ENCODE measurements at places on chromosomes 3 and 15.

DNA sequence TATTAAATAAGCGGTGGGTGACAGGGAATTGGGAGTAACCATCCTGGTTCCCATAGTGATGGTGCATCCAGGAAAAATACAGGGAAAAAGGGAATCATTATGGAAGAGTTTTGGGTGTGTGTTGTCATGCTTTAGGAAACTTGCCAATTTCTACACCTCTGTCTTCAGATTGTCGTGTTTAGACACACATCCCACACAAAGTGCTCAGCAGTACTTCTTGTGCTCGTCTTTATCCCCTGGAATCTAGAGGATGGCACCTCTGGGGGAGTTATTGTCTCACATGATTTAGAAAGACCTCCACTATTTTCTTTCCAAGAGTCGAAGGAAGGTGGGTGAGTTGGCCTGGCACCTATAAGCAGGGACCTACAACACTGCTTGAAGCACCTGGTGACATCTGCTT lies 35.8 kb downstream of the CACNA1D start:
- DNase-seq: no peak

DNA sequence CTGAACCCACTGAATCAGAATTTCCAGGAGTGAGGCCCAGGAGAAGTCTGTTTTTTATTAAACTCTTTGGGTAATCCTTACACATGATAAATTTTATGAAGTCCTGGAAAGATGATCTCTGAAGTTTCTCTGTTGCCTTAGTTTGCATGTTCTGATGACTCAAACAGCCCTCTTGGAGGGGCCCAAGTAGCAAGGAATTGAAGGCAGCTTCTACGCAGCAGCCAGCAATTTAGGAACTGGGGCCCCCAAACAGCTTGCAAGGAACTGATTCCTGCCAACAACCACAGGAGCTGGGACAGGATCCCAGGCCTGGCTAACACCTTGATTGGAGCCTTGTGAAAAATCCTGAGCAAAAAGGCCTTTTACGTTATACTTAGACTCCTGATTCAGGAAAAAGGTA lies 5.4 kb upstream of the ACP3 start:
- DNase-seq: no peak

DNA sequence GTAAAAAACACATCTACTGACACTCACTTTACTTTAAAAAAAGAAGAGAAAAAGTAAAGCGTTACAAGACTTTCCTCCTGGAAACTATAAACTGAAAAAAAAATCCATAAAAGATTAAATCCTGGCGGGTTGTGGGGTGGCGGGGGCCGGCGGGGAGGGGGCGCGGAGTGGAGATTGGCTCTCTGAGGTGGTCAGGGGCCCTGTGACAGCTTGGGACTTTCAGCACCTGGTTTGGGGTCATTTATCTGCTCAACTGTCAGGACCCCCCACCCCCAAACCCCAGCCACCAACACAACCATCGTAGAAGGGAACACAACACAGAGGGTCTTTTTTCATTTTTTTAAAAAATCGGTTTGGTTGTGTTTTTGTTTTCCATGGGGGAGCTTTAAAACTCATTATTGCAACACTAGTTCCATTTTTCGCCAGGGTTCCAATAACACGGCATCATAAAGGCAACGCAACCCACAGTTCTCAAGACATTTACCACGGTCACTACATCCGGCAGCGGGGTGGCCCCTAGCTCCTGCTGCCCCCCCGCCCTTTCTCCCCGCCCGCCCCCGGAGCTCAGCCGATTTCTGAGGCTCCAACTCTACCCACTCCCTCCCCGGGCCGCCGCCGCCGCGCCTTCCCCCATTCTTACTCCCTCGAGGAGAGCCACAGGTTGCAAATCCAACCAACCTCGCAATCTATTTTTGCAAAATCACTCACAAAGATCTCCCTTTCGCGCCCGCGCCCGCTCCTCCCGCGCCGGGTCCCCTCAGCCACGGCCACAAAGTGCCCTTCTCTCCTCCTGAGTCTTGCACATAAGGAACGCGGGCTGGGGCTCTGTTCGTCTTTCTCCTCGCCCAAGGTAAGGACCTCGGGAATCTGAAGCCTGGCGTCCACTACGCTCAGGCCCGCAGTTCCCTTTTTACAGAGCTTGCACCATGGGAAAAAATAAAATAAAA lies 1.8 kb downstream of the BCL6 start:
- DNase-seq: no peak

GRCh38 chr3:164417955-164418354 lies 660.3 kb downstream of the SI start:
- DNase-seq: no peak

DNA sequence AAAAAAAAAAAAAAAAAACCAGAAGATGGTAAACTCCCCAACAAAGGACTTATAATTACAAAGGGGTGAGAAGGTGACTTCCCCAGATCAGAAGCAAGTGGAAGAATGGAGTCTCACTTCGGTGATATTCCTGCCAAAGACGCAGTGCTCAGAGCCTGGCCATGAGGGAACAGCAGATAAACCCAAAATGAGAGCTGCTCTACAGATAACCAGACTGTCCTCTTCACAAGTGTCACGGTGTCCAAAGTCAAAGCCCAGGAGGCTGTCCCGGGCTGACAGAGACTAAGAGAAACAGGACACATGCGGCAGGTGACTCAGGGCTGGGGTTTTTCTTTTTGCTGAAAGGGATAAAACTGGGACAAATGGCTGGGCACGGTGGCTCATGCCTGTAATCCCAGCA lies 48.8 kb downstream of the HMCES start:
- no peak for DNase-seq

DNA sequence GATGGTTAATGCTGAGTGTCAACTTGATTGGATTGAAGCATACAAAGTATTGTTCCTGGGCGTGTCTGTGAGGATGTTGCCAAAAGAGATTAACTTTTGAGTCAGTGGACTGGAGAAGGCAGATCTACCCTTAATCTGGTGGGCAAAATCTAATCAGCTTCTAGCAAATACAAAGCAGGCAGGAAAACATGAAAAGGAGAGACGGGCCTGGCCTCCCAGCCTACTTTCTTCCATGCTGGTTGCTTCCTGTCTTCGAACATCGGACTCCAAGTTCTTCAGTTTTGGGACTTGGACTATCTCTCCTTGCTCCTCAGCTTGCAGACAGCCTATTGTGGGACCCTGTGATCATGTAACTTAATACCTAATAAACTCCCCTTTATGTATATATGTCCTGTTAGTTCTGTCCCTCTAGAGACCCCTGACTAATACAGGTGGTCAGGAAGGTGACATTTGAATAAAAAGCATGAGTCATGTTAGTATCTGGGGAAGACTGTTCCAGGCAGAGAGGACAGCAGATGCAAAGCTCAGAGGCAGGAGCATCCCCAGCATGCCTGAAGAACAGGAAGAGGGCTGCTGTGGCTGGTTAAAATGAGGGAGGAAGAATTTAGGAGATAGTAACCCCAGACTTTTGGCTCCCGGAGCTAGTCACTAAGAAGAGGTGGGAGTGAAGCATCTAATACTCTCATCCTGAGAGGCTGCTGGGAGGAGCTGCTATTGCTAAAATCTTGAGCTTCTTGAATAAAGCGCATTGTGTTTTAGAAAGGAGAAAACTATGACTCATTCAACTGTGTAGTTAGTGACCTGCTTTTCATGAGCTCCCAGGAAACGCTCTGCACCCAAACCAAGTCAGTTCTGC lies 207.4 kb upstream of the HES1 start:
- no peak for DNase-seq

- no peak for DNase-seq
Observed at GRCh38 chr3:196643201-196643749, 3.8 kb downstream of the NRROS start.

DNA sequence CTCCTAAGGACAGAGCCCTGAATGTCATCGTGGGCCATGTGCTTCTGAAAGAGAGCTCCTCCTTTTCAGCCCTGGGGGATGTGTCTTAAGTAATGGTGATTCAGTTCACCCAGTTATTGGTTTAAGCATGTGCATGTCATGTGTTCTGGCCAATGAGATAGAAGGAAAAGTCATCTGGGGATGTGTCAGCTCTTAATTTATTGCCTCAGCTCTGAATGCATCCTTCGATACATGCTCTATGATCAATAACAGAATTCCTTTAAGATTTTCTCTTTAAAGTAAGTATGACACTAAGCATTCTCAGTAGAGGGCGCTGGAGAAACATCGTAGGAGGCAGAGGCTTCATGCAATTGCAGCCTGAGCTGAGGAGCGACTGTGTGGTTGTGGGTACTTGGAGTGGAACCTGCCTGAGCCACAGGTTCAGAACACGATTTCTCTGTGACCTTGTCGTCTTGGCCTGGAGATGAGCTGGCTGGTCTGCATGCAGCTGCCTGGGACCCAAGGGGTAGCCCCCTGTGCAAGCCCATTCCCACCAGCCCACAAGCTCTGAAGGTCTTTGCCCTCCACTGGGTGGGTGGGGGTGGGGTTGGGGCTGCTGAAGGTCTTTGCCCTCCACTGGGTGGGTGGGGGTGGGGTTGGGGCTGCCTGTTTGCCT lies 69.5 kb downstream of the C3orf38 start:
- DNase-seq: no peak

DNA sequence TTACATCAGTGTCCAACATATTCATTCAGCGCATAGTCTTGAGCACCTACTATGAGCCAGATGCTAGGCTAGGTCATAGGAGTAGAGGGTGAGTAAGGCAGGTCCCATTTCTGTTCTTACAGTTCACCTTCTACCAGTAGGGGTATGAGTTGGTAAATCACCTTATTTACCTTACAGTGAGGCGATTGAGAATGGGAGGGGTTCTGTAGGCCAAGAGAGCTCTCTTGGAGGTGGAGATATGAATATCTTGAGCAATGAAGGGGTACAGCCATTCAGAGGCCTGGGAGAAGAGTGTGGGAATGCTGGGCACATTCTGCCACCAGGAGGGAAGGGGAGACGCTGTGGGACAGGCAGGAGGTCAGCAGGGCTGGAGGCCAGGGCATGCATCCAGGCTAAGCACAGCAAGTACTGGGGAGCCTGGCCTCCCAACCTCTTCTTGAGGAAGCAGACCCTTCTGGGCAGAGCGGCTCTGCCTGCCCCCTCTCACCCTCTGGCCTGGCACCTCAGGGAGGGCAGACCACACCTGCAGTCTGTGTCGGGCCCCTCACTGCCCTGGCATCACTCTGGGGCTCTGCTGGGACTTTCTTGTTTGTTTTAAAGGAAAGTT lies 123.4 kb downstream of the EEFSEC start:
- no peak for DNase-seq

GRCh38 chr15:39362821-39363561 lies 217.9 kb upstream of the THBS1 start:
- no peak for DNase-seq

DNA sequence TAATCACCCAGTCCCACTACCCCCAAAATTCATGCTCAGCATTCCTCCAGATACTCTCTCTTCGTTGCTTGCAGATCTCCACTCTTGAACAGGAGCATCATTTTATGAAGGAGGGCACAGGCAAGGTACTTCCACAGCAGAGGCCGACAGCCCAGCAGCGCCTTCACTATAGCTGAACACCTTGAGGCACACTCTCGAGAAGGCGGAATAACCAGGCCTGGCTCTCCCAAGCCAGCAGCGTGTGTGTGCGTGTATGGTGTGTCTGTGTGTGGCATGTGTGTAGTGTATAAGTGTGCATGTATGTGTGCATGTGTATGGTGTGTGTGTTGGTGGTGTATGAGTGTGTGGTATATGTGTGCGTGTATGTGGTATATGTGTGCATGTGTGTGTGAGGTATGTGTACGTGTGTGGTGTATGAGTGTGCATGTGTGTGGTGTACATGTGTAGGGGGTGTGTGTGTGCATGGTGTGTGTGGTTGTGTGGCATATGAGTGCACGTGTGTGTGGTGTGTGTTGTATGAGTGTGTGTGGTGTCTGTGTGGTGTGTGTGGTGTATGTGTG lies 161.8 kb downstream of the XXYLT1 start:
- no peak for DNase-seq

DNA sequence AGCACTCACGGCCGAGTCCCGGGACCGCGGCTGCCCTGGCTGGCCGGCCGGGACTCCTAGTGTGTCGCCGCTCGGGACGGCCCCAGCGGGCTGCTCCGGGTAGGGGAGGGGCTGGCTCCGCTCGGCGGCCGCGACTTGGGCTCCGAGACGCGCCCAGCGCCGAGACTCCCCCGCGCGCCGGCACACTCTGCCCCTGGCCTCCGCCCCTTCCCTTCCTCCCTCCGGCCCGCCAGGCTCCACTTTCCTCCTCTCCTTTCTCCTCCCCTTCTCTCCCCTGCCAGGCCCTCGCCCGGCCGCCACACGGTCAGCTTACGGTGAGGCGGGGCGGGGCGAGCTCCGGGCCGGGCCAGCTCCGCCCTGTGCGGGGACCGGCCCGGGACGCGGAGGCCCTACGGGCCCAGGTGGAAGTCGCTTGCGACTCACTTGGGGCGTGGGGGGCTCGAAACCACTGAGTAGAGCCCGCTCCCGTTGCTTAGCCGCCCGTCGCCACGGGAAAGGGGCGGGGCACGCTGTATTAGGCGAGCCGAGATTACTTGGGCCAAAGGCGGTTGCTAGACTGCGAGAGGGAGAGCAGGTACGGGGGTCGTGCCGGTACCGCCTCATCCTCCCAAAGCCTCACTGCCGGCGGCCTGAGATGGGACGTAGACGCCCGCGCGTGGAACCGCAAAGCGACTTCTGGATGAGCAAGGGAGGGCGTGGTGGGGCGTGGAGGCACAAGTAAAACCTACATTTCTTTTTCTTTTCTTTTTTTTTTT lies at the start of gene ITGB5:
Gene ITGB5 (minus strand): TSS at position 189 of the 755 bp plus-strand sequence. CDS start 365 bp downstream, outside the sequence.
- DNase-seq: peak; percentile 26

DNA sequence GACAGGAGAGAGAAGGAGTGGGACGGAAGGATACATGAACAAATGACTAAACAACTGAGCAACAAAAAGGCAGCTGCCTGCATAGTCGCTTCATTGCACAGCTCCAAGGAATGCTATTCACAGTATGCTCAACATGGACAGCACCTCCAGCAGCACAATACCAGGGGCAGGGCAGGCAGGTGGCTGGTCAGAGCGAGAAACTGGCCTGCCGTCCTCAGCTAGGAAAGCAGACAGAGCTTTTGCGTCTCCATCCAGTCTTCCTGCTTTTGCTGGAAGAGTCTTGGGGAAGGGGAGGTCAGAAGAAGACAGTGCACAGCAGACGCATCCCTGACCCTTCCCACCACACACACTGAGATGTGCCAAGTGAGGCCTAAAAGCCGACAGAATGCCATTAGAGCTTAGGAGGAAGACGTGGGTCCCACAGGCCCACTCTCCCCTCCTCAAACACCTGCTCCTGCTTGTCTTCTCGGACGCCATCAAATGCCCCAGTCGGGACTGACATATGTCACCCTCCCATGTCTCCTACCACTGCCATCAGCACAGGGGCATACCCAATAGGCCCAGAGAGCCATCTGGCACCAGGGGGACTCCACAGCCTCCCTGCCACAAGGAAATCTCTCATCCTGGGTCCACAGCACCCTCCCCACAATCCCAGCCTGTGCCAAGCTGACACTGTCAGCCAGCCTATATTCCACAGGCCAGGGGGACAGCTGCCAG lies 3.9 kb downstream of the RAB6B start:
- no peak for DNase-seq

DNA sequence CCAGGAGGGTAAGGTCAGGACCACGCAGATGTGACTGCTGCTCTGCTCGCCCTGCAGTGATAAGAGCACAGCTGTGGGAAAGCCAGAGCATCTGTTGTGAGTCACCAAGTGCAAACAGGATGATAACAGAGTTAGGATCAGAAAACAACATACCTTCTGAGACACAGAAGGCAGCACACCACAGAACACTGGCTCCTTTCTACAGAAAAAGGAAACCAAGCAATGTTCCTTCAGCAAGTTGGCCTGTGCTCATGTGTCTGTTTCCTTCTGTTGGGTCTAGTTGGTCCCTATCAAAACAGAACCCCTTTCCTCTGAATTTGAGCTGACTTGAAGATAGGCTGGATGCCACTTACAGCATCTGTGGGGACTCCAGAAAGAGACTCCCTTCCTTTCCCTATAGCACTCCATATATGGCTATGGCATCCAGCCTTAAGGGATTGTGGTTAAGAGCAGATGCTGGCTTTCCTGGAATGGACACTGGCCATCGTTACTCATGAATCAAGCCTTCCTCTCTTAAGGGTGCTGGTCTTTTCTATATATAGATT lies 440.7 kb upstream of the THBS1 start:
- no peak for DNase-seq

All from NCI-H1930 (cell line).